ENCODE measurements at places on chromosomes 7 and 10.

DNA sequence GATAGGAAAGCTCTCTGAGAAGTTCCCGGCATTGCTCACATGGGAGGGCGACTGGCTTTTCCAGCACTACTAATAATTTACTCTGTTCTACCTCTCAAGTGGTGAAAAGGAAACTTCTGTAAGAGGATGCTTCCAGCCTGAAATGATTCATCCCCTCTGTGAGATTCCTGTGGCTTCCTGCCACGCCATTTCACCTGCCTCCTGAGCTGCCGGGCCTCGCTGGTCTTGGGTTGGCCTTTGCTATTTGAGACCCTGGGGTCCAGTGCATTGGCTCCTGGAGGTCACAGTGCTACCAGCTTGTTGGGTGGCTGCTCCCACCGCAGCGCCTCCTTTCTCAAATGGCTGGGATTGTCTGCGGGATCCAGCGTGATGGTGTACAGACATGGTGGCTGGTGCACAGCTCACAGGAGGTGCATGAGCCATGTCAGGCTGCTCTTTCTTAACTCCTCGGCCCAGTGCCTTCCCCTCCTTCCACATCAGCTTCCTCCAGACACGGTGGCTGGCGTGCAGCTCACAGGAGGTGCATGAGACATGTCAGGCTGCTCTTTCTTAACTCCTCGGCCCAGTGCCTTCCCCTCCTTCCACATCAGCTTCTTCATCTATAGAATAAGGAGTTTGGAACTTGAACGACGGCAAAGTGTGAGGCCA lies 42.9 kb upstream of the PCBD1 start:
- DNase-seq = no peak

- DNase-seq = no peak
Observed at GRCh38 chr7:99734987-99735386, at the start of gene CYP3A7. Gene CYP3A7, minus strand, starts transcription at chr7:99735196. Its CDS starts 103 bp downstream, at chr7:99735093.

DNA sequence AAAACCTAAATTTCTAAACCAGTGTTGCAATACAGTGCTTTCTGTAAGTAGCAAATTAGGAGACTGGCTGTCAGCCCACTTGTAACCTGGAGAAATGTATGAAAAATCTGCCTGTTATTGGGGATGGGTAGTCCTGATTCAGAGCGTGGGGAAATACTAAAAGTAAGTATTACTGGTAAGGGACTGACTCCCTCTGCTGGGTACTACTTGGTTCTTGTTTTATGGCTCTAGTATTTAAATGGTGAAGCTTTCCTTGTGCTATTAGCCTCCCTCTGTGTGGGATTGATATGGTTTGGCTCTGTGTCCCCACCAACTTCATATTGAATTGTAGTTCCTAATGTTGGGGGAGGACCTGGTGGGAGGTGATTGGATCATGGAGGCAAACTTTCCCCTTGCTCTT lies 886.1 kb downstream of the SORCS1 start:
- DNase-seq = no peak

DNA sequence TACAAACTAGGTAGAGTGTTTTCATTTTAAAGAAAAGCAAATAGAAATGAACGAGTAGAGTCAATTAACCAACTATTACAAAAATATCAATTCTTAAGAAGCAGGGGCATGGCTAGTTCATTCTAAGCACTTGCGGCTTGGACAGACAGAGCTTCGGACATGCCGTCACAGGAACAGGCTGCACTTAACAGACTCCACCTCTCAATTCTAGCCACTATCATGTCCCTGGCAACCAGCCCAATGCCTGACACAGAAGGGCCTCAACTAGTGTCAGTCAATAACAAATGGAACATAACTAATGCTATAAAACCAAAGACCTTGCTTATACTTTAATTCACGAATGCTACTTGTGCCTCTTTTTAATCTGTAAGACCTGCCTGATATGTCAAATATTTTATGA lies 74.4 kb downstream of the TPK1 start:
- DNase-seq = no peak

DNA sequence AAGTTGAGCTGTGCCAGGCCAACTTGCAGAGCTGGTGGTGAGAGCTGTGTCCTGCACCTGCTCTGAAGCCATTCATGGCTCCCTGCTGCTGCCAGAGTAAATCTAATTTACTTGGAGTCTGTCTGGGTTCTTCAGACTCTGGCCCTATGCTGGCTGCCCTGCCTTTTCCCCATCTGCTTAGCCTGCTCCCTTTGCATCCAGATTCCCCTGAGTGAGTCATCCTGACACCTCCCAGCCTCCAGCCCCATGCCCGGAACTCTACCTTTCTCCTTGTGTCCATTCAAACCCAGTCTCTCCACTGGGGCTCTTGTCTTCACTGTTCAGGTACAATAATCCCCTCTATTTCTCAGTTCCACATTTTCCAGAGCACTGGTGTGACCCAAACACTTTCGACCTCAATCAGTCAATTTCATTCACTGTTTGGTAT lies 434.4 kb upstream of the ZMIZ1 start:
- no peak for DNase-seq

DNA sequence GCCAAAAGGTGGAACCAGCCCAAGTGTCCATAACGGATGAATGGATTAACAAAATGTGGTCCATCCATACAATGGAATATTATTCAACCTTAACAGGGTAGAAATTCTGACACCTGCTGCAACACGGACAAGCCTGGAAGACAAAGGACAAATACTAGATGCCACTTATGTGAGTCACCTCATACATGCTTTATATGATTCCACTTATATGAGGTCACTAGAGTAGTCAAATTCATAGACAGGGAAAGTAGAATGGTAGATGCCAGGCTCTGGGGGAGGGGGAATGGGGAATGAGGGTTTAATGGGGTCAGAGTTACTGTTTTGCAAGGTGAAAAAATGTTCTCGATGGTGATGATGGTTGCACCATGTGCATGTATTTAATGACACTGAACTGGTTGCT lies 34.0 kb upstream of the CYTH3 start:
- no peak for DNase-seq

DNA sequence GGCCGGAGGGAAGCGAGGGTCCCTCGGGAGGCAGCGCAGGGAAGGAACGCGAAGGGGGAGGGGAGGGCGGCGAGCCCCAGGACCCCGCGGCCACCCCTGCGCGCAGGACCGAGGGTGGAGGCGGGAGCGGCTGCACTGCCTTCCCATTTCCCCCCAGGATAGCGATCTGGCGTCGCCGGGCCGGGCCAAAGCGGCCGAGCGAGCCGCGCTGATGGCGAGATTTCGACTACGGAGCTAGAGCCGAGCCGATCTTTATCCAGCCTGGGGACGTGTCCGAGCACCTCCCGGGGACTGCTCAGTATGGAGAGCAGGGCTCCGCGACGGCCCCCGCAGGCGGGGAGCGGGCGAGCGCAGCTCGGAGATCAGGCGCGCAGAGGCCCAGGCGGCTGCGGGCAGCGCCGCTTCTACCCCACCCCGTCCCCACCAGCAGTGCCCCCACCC lies 590 bp upstream of the CRTAC1 start:
- DNase-seq = no peak

GRCh38 chr7:711093-711921 lies 15.2 kb upstream of the DNAAF5 start:
- no peak for DNase-seq

DNA sequence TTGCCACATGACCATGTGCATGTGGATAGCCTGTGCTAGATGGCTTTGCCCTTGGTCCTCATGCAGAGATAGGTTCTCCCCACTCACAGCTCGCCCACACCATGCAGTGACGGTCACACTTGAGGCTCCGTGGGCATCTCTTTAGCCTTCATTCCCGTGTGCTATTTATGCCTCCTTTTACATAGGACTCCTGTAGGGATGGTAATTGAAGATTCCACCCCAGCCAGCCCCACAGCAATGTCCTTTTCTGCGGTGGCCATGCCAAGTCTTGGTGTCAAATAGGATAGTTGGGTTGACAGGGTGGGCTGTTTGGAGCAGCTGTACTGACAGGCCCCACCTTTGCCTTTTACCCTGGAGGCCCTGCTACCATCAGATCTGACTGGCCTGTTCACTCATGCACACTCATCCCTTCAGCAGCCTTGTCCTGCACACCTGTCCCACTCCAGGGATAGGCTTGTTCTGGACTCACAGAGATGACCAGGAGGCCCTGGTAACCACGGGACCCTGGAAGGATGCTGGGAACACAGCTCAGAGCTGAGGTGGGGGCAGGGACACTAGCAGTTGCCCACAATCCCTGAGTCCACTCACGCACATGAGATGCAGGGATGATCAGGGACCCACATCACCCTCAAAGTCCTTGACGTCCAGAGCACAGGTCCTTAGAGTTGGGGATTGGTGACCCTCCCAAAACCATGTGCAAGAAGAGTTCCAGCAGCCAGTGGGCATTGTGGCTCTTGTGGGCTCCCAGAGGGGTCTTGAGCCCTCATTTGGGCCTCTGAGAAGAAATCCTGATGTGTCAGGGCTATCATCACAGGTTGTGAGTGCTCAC lies 71.2 kb downstream of the ADCY1 start:
- no peak for DNase-seq

DNA sequence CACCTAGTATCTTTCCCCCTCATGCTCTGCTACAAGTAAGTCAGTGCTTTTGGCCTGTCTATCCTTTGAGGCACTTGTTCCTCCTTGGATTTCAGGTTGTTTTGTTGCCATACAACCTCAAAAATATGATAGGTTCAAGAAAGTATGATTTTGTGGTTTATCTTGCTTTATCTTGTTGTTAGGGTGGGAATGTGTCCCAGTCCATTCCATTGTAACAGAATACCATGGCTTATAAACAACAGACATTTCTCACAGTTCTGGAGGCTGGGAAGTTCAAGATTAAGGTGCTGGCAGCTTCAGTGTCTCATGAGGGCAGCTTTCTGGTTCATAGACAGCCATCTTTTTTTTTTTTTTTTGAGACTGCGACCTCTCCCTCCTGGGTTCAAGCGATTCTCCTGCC lies 72.1 kb downstream of the TMEM270 start:
- DNase-seq = no peak

DNA sequence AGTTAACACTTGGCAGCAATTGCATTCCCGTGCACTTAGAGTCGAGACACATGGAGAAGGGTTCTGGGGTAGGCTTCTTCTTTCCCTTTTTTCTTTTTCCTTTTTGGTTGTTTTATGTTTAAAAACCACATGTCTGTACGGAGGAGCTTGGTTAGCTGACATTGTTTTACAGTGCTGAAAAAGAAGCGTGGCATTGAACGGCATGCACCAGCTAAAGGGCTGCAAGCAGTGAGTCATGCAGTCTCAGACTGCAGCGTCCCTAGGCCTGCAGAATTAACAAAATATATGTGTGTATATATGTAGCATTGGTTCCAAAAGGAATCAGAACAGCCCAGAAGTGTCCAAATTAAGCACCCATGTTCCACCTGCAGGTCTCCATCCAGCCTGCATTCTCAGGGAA lies 211.0 kb downstream of the TCF7L2 start:
- DNase-seq = no peak

- DNase-seq = no peak
Observed at GRCh38 chr10:92575961-92576360, 2.1 kb upstream of the IDE start.

DNA sequence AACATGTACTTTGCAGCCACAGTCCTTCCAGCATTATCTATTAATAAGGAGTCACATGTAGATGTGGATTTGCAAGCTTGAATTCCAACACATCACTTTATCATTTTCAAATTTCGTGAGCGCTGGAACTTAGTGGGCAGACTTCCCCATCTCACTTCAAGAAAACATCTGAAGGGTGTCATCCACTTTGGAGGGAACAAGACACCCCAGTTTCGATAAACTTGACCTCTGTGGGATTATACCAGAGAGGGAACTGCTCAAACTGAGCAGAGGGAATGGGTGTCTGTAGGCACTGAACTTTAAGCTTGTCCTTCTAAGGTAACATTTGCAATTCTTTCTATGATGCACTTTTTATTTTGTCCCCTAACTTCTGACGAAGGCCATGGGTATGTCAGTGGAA lies 27.5 kb downstream of the ADRB1 start:
- no peak for DNase-seq

DNA sequence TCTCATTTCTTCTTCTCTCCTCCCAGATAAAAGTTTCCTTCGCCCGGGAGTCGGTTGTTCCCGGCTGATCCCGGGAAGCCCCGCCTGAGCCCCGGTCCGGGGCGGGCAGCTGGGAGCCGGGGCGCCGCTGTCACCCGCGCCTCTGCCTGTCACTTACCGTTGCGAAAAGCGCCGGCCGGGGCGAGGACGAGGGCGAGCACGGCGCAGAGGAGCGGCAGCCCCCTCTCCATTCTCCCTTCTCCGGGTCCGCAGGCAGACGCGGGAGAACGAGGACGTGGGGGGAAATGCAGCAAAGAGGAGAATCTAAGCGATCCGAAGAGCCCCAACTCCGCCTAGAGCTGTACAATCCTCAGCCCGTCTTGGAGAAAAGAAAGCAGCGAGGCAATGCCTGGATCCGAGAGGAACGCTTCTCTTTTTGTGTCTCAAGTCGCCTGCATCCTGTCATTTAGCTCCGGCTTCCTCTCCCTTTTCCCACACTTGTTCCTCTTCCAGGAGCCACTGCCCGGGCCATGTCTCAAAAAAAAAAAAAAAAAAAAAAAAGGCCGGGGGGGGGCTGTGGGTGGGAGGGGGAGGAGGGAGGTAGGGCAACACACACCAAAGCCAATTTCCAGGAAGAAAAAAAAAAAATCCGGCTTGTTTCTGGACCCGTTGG lies at the start of gene NRP1:
Gene NRP1, minus strand, starts transcription at position 515 of the 652 bp plus-strand sequence. Its CDS starts 285 bp downstream, at position 230.
- DNase-seq = no peak

DNA sequence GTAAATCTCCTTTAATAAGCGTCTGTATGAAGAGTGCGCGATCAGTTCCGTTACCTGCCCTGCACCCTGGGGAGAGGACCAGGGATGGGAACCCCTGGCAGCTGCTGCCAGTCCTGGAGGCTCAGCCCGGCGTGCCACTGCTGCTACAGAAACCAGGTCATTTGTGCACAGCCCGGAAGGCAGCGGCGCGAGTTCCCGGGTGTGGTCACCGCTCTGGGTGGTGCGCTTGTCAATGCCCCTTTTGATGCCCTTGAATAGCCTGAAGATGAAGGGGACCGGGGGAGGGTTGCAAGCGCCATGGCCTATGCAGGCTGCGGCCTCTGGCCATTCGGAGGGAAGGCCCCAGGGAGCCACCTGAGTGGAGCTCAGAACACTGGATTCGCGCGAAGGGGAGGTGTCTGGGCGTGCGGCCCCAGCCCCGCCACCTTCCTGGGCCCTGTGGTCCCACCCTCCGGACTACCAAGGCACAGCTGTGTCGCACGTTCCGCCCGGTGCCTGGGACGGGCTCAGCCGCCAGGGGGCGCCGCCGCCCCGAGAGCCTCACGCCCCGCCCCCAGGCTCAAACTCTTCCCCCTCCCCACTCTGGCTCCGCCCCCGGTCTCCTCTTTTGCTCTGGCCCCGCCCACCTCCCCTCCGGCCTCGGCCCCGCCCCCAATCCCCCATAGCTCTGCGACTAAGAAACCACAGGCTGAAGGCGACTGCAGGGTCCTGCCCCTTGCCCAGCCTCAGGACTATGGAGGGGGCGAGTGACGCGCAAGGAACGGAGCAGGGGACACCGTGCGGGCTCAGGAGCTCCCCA lies 16.5 kb downstream of the AP5Z1 start:
- DNase-seq = no peak

- no peak for DNase-seq
Observed at GRCh38 chr7:137757146-137757925, 89.4 kb downstream of the DGKI start.

GRCh38 chr7:155205368-155206317 lies 92.0 kb upstream of the INSIG1 start:
- no peak for DNase-seq

GRCh38 chr7:81857385-81857784 lies 87.5 kb upstream of the HGF start:
- no peak for DNase-seq
